ENCODE measurements at places on chromosomes 1 and 21. TPM values are rescaled to one million over a fixed set of nuclear protein-coding genes. Genes with fewer than 3 reads are reported as not detected.

DNA sequence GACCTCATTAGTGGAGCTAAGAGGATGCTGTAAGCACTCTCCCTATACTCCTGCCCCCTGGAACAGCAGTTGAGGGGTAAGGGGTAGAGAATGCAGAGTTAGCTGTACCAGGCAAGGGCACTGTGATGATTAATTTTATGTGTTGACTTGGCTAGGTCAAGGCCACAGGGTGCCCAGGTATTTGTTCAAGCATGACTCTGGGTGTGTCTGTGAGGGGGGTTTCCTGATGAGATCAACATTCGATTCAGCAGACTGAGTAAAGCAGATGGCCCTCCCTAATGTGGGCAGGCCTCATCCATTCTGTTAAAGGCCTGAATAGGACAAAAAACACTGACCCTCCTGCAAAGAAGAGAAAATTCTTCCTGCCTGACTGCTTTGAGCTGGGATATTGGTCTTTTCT is 110.8 kb downstream of the KCND3 start:
- peak; percentile 31 for DNase-seq

- DNase-seq = no peak
Measured at GRCh38 chr1:72296501-72296900, 14.2 kb upstream of the NEGR1 start.

GRCh38 chr1:52365071-52365745 is 797 bp downstream of the CC2D1B start:
- DNase-seq = no peak

- DNase-seq = no peak
Measured at GRCh38 chr1:111795401-111795800, 39.7 kb downstream of the DDX20 start.

The SPATA1 gene
- polyA plus RNA-seq = not detected

Measured in naive B cell (primary cell).